ENCODE measurements at places on chromosomes 6 and 20.

- DNase-seq: no peak
Observed at GRCh38 chr20:63452341-63452740, 20.1 kb downstream of the KCNQ2 start.

- DNase-seq: no peak
Observed at GRCh38 chr6:158323561-158323958, 11.3 kb downstream of the TULP4 start.

DNA sequence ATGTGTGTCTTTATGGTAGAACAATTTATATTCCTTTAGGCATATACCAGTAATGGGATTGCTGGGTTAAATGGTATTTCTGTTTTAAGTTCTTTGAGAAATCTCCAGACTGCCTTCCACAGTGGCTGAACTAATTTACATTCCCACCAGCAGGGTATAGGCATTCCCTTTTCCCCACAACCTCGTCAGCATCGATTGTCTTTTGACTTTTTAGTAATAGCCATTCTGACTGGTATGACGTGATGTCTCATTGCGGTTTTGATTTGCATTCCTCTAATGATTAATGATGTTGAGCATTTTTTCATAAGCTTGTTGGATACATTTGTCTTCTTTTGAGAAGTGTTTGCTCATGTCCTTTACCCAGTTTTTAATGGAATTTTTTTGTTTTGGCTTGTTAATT is 5.3 kb upstream of the TASP1 start:
- DNase-seq: no peak

DNA sequence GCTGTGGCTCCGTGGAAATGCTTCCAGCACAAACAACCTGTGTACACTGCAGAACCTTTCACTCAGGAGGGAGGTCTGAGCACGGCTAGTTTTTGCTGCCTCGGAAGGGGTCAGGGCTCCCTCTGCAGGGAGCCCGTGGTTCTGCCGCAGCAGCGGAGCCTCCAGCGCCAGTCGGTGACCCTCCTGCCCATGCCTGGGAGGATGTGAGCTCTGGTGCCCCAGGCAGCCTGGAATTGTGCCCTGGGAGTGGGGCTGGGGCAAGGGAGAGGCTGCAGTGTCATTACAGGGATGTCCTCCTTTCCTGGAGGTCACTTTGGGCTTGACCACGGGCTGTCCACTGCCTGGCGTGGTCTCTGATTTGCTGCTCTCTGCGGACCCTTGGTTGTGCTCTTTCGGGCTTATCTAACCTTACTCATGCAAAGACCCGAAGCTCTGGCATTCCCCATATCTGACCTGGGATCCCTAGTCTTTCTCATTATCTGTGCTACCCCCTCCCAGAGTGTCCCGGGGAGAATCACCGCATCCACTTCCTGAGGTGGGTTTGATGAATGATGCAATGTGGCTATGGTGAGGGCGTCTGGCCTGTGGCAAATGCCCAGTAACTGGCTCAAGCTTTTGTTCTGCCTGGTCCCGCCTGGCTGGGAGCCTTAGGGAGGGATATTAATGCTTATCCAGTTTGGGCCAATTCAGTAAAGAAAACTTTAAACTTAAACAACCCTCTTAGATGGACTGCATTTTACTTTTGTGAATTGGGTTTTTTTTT is 59.6 kb upstream of the TAGAP start:
- DNase-seq: peak; percentile 69

DNA sequence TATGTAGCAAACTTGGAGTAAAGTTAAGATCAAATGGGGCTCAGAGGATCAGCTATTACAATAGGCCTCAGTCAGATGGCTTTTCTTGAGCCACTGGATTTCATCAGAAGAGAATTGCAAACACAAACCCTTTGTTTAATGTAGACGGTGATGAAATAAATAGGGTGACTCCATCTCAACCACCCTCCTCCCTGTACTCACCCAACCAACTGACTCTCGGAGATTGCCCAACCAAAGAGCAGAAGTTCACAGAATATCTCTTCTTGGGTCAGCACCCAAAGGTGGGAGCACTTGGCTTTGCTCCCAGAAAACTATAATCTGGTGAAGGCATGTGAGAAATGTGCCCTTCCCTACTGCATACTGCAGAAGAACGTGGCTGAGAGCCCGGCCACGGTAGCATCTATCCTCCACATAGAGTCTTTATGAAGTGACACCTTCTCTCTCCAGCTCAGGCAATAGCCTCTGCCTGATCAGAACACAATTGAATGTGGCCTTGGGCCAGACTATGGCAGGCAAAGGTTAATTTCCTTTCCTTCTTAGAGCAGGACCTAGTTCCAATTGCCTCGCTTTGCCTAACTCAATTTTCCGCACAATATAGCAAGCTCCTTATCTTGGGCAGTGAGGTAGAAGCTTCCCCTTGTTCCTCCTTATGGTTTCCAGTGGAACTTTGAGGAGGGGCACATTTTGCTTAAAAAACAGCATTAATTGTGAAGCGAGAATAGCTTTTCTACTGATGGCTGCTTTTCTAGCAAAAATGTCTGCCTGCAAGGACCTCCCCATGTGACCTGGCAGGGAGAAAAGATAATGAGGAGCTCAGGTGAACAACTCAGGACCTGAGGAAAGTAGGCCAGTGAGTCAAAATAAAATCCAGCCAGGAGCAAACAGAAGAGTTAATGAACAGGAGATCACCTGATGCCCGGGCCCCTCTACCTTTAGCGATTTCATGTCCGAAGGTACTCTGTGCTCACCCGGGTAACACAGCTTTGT is 79.4 kb downstream of the GFOD1 start:
- no peak for DNase-seq

- no peak for DNase-seq
Observed at GRCh38 chr20:25549172-25549773, 36.1 kb downstream of the NINL start.

GRCh38 chr6:147176795-147177194 is 27.4 kb upstream of the STXBP5 start:
- DNase-seq: no peak

DNA sequence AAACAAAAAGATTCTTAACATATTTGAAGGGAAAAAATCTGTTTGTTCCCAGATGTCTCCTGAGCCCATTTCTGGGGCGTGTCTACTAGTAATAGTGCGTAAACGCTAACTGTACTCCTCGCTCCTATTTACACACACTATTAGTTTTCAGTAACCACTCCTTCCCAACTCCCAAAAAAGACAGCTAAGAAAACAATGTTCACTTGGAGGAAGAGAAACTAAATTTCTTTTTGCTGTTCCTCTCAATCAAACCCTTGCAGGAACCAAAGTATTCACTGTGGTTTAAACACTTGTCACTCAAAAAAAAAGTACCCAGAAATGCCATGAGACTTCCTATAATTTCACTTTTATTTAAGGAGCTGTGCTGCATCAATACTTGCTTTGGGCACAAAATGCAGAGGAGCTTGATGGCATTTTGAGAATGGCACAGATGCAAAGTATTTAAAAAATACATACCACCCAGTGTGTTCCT is 118.2 kb downstream of the BACH2 start:
- DNase-seq: no peak

DNA sequence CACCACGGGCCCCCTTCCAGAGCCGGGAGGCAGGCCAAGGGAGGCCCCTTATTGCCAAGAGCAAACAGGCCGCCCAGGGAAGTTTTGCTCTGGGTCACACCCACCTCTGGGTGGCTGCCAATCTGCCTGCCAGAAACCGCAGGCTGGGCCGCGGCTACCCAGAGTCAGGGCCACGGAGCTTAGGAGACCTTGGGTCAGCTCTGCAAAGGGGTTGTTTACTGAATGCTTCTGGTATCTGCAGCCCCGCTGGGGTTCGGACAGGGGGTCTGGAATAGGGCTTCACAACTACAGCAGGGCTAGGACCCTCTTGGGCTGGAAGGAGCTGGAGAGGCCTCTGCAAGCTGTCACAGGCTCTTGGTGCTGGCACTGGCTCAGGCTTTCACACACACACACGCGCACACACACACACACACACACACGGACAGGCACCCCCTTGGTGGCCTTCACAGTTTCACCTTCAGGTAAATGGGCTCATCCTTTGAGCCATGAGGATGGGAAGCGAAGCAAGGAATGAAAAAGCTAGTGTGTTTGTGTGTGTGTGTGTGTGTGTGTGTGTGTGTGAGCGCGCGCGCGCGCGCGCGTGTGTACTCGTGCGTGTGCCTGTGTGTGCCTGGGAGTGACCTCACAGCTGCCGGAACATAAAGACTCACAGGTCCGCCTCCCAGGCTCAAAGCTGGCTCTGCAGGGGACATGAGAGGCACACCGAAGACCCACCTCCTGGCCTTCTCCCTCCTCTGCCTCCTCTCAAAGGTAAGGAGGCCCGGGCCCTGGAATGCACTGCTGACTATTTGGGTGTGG is at the start of gene CCN5:
CCN5 (plus strand) TSS at position 669 of the 798 bp plus-strand sequence; CDS start at position 691, 22 bp downstream.
- DNase-seq: no peak

DNA sequence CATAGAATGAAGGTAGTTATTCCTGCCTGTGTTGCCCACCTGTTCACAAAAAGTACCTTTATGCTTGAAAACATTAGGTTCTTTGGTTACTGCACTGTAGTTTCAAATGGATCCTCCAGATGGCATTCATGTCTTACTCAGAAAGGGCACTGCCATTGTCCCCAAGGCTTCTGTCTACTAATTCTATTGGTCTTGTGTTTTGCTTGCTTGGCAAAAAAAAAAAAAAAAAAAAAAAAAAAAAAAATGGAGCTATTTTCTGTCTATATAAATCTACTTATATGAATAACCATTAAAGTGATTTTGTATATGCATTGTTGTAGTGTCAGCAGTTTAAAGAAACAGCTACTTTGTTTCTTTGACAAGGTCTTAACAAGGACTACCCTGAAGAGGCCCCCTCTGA is 12.7 kb upstream of the EFHC1 start:
- DNase-seq: no peak

DNA sequence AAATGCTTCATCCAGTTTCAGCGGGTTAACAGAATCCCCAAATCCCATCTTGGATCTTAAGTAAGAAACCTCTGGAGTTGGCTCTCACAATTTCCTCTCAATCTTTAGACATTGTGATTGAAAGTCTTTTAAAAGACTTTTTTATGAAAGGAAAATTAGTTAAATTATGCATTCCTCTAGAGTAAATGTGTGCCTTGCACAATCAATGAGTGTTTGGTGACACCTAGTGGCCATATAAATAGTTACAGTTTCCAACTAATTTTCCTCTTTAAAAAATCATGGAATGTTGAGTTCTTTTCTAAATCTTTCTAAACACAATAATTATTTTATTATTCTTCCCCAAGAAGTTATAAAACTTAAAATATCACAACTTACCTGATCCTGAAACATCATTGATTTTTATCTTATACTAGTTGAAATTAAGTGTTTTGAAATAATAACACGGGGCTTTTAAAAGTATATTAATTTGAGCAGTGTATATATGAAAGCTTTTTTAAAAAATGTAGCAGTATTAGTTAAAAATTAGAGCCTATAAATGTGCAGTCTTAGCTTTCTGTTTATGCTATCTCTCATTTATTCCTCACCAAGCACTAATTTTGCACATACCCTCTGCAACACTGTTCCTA is 66.4 kb downstream of the PKHD1 start:
- DNase-seq: no peak

- DNase-seq: no peak
Observed at GRCh38 chr20:47113362-47114109, 218.9 kb downstream of the EYA2 start.

GRCh38 chr6:2028457-2029038 is 216.9 kb downstream of the GMDS start:
- DNase-seq: no peak

- DNase-seq: no peak
Observed at GRCh38 chr6:39657355-39658135, 67.7 kb downstream of the KIF6 start.

DNA sequence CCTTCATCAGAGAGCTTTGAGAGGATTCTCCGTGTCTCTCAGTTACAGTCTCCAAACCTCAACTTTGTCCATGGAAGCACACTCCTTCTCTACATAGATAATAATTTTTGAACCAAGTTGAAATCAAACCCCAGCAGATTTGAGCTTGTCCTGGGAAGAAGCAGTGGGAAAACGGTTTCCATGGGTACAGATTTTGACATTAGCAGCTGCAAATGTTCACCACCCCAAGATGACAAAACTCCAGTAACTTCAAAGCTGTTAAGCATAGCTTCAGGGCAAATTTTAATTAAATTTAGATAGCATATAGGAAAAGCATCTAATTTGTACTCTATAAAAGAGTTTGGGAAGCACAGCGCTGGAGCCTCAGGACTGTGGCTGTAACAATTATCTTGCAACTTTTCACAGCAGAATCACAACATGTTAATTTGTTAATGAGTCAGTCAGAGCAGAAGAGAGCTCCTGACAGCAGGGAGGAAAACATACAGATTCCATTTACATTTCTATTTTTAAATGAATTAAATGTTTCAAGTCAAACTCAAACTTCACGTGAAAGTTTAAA is 240.7 kb downstream of the BMP7 start:
- no peak for DNase-seq

- peak; percentile 42 for DNase-seq
Observed at GRCh38 chr20:44747166-44748004, 1.7 kb downstream of the KCNK15 start.

DNA sequence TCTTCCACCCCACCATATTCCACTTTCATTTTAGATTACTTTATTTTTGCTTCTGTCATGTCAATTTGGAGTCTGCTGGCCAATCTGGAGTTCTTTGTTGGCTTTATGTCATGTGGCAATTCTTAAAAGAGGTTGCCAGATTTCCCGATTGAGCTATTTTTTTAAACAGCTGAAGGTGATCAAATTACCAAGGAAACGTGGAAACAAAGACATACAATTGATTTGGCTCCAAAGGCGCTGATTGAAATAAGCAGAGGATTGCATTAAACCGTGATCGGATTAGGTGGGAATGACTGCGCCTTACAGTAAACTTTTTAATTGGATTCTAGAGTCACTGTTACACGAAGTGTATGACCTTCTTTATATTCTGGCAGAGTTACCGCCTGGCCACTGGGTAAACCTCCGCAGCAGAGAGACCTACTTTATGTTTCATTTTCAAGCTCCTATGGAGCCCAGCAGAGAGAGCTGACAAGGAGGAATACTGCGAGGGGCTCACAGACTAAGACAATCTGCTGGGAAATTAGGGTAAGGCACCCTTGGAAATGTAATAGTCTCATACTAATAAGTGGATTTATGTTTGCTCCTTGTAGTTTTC is 37.9 kb downstream of the SIM1 start:
- DNase-seq: no peak

DNA sequence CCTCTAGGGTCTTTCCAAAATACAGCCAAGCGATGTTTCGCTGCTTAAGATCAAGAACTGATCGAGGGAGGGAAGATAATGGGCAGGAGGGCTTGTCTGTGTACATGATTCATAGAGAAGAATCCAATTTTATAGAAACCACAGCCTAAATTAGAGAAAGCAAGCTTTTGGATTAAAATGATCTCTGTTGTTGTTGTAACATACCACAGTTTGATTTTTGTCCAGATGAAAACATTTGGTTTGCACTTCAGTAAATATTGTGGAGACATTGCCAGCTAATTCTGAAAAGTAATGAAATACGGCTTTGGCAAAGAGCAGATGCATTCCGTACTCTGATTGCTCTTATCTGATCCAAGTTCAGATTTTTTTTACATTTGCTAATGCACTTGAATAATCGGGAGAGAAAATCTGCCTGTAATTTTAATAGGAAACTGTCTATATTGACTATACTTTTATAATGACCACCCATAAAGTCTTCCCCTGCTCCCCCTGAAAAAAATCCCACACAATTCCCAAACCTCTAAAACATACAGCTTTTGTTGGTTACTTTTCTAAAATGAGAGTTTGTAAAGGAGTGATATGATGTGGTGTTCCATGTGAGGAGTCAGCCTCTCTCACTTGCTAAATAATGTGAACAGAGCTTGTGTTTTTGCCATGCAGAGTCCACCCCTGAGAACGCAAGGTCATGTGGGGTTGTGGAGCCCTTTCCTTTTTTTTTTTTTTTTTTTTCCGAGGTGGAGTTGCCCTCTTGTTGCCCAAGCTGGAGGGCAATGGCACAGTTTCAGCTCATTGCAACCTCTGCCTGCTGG is 199.9 kb downstream of the DTNBP1 start:
- DNase-seq: no peak

GRCh38 chr20:53866794-53867740 is 203.3 kb downstream of the BCAS1 start:
- DNase-seq: no peak
